ENCODE measurements at places on chromosomes 2 and 18. TPM values are rescaled to one million over a fixed set of nuclear protein-coding genes. Genes with fewer than 3 reads are reported as not detected.

The RTKN gene
- polyA plus RNA-seq, result 0.26 TPM

The FIGN gene
- polyA plus RNA-seq, result not detected

The DPP4 gene
- polyA plus RNA-seq, result 77.4 TPM

The MGAT5 gene
- 5.3 TPM for polyA plus RNA-seq

The KCMF1 gene
- polyA plus RNA-seq, result 20.2 TPM

The TEKT4 gene
- not detected for polyA plus RNA-seq

The ABCB11 gene
- not detected for polyA plus RNA-seq

The LRPPRC gene
- 45.1 TPM for polyA plus RNA-seq

The M1AP gene
- polyA plus RNA-seq, result not detected

- DNase-seq, result no peak
These were observed 96.3 kb downstream of the UBE2E3 start for GRCh38 chr2:181076658-181077057.

GRCh38 chr2:163644238-163644637 is 91.6 kb downstream of the FIGN start:
- DNase-seq, result no peak

GRCh38 chr18:77359561-77360314 is 110.1 kb downstream of the GALR1 start:
- no peak for DNase-seq

DNA sequence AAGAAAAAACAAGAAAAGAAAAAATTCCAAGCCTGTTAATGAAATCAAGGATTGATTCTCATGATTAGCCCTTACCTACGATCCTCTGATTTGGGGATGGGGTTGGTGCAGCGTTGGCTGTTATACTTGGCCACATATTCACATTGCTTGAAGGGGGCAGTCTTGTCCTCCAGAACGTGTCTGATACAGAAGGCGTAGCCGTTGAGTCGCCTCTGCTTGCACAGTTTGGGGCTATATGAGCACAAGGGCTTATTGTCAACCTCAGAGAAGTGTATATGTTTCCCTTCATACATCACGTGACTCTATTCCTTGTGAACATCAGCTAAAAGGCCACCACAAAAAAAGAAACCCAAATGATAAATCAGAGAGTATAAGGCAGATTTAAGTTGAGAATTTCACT is 23.2 kb downstream of the INO80D start:
- DNase-seq, result no peak

GRCh38 chr2:224584111-224584784 is 915 bp downstream of the CUL3 start:
- no peak for DNase-seq

GRCh38 chr2:213068676-213069359 is 82.6 kb downstream of the IKZF2 start:
- DNase-seq, result no peak

- DNase-seq, result no peak
These were observed 113.7 kb downstream of the LTBP1 start for GRCh38 chr2:33060405-33060804.

DNA sequence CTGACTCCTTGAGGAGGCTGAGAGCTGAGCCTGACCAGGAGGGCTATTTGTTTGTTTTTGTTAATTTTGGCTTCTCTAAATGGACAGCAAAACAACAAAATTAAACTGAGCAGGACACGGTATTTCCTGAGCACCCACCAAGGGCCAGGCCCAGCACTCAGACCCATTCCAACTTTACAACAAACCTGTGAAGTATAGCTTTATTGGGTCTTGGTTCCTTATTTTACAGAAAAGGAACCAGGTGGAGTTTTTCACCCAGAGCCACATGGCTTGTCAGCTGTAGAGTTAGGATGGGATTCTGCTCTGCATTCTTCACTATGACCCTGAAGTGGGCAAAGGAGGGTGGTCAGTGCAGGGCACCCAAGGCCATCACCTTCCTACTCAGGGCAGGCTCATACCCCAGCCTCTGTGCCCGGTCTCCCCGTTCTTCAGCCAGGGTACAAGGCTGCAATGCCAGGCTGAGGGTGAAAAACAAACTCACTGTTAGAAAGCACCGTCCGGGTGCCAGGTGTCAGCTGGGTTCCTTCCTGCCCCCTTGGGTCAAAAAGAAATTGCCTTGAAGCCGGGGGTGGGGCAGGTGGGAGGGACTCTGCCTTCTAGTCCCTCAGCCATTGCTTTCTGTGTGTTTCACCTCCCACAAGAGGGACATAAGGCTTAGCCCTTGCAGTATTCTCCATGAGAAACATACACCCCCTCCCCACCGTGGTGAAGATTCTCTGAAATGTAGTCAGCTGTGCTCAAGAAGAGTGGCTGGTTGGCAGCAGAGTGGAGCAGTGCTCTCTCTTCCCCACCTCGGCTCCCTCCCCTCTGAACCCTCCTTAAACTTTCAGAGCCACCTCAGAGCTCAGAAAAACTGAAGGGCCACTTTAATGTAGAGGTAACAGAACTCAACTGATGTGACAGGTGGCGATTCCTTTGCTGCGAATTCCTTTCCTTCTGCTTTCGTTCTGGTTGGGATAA is 2.2 kb downstream of the PSD4 start:
- no peak for DNase-seq

- DNase-seq, result no peak
These were observed 12.9 kb upstream of the NT5C1B start for GRCh38 chr2:18602298-18602697.

- no peak for DNase-seq
These were observed 9.7 kb downstream of the RHBDD1 start for GRCh38 chr2:226845386-226846116.

GRCh38 chr2:23588106-23588505 is 203.1 kb downstream of the KLHL29 start:
- DNase-seq, result no peak

DNA sequence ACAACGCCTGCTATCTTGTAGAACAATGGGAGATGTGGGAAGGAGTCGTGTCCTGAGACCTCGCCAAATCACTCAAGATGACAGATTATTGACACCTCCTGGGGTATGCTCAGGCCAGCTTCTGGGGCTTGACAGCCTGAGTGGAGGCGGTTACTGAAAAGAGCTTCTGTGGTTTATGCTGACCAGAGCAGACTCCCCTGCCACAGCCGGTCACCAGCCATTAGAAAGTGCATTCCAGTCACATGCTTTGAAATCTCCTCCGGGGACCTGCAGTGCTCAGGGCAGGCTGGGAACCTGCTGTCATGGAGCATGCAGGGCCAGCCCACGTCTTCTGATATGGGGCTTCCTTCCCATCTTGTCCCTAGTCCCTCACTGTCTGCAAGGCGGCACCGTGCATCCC is 215.9 kb downstream of the SEPTIN10 start:
- no peak for DNase-seq

GRCh38 chr2:165634855-165635254 is 159.2 kb downstream of the GALNT3 start:
- no peak for DNase-seq

GRCh38 chr18:10041180-10041579 is 127.4 kb downstream of the VAPA start:
- DNase-seq, result no peak

DNA sequence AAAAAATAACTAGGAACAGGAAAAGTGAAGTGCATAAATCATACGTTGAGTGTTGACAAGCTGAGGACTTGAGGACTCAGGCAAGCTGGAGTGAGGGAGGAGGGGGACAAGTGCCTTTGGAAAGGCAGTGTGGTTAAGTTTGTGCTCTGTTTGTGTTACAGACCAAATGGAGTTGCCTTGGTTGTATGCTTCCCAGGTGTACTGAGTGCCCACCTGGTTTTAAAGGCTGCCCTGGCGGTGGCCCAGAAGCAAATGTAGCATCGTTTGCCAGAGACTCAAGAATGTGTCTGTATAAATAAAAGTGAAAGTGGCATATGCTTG is 240.9 kb downstream of the PRKCE start:
- DNase-seq, result no peak

GRCh38 chr18:61595615-61596251 is 262.5 kb downstream of the CDH20 start:
- no peak for DNase-seq

GRCh38 chr18:70288851-70289328 is at the start of gene SOCS6:
Gene SOCS6, plus strand, starts transcription at chr18:70289045. Its CDS starts 35,624 bp downstream, at chr18:70324669.
- peak; percentile 34 for DNase-seq

DNA sequence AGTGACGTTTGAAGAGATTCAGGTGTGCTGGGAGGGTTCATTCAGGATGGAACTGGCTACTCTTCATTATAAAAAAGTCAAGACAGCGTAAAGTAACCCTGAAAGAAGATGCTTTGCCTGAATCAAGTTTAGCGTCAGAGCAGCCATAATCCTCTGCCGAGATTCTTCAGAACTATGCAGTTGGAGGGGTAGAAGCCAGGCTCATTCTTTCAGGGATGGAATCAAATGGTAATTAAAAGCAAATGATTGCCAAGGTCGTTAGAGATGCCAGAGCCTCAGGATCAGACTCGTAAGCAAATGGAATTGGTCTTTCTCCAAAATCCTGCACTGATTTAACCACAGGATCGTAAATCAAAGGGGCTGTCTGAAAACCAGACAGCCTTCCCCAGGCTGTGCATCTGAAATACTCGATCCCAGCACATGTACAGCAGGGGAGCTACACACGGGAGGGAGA is 21.9 kb downstream of the APCDD1 start:
- DNase-seq, result no peak

DNA sequence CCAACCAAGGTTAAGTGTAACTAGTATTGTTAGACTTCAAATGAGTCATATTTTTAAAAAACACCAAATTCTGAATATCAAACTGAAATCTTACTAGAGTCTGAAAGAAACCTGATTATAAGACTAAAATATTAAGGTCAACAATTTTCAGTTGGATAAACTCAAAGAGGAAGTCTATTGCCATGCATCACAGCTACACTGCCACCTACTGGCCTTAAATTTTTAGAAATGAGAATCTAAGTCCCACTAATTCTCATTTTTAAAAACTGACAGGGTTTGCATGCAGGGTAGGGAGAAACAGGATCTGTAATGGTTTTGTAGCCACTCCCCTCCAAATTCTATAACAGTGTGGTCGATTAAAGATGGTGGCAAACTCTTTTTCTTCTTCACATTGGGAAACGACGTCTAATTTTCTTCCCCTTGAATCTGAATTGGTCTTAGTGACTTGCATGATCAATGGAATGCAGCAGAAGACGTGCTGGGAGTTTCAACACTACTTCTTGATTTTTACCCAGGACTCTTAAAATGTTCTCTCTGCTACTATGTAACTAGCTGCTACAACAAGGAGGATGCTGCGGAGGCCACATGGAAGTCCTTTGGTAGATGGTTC is 176.1 kb upstream of the SESTD1 start:
- peak; percentile 30 for DNase-seq

DNA sequence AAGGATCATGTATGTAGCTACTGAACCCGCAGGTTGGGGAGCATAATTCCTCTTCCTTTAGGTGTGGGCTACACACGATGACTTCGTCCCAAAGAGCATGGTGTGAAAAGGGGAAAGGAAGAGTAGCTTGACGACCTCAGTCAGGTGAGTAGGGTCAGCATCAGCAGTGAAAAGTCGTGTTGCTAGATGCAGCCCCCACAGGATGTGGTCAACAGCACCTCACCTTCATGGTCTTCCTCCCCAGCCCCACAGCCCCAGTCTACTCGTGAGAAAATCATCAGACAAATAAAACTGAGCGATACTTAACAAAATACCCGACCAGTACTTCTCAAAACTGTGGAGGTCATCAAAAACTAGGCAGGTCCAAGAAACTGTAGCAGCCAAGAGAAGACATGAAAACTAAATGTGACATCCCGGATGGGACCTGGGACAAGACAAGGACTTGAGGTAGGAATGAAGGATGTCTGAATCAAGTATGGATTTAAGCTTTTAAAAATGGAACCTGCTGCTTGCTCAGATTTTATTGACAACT is 77.5 kb upstream of the NFATC1 start:
- DNase-seq, result no peak

DNA sequence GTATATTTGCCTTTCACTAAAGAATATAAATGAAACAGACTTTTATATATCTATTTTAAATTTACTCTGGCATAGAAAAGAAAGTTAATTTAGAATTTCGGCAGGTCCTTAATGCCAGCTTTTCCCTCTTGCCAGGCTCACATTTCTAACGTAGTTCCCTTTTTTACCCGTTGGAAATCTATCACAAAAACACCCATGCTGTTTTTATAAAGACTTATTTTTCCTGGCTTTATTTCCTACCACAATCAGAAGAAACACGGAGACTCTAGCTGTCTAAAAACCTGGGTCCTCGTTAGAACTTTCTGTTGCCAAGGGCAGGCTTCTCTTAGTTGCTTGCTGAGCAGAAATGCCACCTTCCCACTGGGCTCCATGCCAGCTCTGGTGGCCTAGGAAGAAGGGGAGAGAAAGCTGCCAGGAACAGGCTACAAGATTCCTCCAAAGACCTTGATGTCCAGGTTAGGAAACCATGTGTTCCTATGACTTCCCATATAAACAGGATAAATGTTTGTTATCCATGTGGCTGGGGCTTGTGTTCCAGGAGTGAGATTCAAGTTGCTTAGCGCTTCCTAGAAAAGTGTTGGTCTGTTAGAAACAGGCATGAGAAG is 17.8 kb upstream of the TMEM18 start:
- no peak for DNase-seq

DNA sequence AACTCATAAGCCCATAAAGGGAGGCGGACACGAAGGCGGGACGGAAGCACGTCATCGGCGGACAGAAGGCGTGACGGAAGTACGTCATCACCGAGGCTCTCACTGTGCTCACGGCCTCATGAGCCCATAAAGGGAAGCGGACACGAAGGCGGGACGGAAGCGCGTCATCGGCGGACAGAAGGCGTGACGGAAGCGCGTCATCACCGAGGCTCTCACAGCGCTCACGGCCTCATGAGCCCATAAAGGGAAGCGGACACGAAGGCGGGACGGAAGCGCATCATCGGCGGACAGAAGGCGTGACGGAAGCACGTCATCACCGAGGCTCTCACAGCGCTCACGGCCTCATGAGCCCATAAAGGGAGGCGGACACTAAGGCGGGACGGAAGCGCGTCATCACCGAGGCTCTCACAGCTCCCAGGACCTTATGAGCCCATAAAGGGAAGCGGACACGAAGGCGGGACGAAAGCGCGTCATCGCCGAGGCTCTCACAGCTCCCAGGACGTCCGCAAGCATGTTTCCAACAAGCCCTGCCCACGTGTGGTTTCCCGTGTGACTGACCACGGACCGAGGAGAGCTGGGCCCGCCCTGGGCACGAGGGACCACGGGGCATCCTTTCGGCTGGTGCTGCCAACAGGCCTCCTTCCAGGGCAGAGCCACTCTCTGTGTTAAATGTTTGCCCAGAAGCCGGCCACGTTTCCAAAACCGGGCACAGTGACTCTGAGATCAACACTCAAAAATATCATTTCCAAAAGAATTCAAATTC is 182.7 kb upstream of the SALL3 start:
- DNase-seq, result no peak

DNA sequence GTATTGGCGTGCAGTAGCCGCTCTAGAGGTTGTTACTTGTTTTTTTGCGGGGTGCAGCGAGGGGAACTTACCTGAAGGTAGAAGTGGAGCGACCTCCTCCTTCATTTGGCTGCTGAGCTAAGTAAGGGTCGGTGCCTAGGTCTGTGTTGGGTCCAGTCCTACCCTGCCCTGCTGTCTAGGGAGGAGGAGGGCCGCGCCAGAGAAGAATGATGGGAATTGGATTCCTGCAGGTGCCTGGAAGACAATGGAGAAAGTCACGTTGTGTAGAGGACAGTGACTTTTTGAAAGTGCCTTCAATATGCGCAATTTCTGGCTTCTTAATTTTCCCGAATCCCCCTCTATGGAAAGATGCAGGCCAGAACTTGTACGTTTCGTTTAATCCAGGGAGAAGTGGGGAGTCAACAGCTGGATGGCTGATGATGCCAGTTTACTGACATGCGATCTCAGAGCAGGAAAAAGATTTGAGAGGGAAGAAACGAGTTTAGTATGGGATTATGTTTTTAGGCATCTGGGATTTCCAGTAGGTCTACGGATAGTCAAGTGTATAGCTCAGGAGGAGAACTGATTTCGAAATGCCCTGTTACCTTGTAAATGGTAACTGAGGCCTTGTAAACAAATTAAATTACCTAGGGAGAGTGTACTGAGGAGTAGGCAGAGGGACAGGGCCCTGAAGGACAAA is 653 bp downstream of the MRPS9 start:
- no peak for DNase-seq
